Mesothelial cell of epicardium (in vitro differentiated cells): ENCODE measurements at places on chromosomes 16 and 17.
A peak's percentile ranks its signal among the peaks of the same experiment; 100 is the strongest.

DNA sequence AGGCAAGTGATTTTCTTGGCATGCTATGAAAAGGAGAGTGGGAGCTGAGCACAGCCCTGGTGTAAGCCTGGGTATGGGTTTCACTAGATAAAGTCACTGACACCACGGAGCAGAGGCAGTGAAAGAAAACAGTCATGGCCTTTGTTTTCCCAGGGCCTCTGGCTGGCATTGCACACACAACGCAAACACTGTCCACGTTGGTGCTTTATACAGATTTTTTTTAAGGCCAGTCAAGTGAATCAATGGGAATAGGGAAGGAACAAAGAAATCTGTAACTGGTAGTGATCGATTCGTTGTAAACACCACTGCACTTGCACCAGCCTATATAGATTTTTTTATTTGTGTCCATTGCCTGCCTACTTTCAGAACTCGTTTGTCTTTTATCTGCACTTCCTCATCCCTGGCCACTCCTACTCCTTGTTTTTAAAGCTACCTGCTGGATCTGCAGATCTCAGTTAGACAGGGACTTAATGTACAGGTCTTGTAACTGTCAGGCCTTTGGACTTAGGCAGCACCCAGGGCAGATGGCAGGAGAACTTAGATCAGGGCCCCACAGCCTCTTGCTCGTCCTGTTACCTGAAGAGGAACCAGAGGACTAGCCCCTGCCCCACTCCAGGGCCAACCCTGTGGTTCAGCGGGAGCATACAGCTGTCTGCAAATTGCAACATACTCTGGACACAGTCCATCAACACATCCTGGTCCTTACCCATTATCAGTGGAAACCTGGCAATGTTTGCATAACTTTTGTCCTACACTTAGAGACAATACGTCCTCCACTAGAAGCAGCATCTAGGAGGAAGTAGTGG is 10.6 kb upstream of the TMIGD1 start:
- no peak for DNase-seq
- H3K27me3 ChIP-seq = no peaks in the 10 kb centered on the region
- no peaks in the 10 kb centered on the region for H3K36me3 ChIP-seq

DNA sequence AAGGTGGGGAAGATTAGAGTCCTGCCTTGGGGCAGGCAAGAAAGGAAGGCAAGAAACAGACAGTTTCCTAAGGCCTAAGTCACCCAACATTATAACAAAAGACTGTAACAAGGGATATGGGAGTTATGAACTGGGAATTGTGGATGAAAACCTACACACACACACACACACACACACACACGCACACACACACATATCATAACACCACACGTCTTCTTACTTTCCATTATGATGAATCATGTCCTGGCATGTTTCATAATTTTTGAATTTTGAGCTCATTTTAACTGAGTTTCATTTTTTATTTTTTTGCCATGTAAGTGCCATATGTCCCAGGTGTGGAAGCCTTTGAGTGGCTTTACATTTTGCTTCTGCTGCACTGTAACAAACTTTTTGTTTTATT is 29.9 kb downstream of the HS3ST2 start:
- H3K4me3 ChIP-seq = no peak overlapping the region
- no peaks in the 10 kb centered on the region for H3K4me1 ChIP-seq
- no peak overlapping the region for H3K27ac ChIP-seq
- H3K27me3 ChIP-seq = peaks cover 26% of the 10 kb centered on the region
- DNase-seq = no peak
- no peaks in the 10 kb centered on the region for H3K36me3 ChIP-seq

- no peaks in the 10 kb centered on the region for H3K27me3 ChIP-seq
- no peak overlapping the region for H3K4me3 ChIP-seq
- DNase-seq = no peak
- no peak overlapping the region for H3K27ac ChIP-seq
Measured at GRCh38 chr17:29127840-29128239, 52.4 kb downstream of the MYO18A start.

GRCh38 chr16:75238132-75238852 is 13.1 kb downstream of the BCAR1 start:
- H3K4me1 ChIP-seq = peaks cover 28% of the 10 kb centered on the region
- peaks cover 10% of the 10 kb centered on the region for H3K36me3 ChIP-seq
- peak; percentile 63 for DNase-seq
- H3K27ac ChIP-seq = peak overlapping the region; percentile 73

GRCh38 chr17:52751051-52751450 is 592.5 kb upstream of the CA10 start:
- H3K36me3 ChIP-seq = no peaks in the 10 kb centered on the region
- no peak overlapping the region for H3K27ac ChIP-seq
- peaks cover 5% of the 10 kb centered on the region for H3K27me3 ChIP-seq
- no peak overlapping the region for H3K4me3 ChIP-seq
- no peak for DNase-seq
- no peaks in the 10 kb centered on the region for H3K4me1 ChIP-seq

GRCh38 chr17:73506470-73507435 is 137.5 kb downstream of the SDK2 start:
- H3K4me1 ChIP-seq = peaks cover 14% of the 10 kb centered on the region
- no peak overlapping the region for H3K4me3 ChIP-seq
- H3K27me3 ChIP-seq = peaks cover 13% of the 10 kb centered on the region
- no peak overlapping the region for H3K27ac ChIP-seq

DNA sequence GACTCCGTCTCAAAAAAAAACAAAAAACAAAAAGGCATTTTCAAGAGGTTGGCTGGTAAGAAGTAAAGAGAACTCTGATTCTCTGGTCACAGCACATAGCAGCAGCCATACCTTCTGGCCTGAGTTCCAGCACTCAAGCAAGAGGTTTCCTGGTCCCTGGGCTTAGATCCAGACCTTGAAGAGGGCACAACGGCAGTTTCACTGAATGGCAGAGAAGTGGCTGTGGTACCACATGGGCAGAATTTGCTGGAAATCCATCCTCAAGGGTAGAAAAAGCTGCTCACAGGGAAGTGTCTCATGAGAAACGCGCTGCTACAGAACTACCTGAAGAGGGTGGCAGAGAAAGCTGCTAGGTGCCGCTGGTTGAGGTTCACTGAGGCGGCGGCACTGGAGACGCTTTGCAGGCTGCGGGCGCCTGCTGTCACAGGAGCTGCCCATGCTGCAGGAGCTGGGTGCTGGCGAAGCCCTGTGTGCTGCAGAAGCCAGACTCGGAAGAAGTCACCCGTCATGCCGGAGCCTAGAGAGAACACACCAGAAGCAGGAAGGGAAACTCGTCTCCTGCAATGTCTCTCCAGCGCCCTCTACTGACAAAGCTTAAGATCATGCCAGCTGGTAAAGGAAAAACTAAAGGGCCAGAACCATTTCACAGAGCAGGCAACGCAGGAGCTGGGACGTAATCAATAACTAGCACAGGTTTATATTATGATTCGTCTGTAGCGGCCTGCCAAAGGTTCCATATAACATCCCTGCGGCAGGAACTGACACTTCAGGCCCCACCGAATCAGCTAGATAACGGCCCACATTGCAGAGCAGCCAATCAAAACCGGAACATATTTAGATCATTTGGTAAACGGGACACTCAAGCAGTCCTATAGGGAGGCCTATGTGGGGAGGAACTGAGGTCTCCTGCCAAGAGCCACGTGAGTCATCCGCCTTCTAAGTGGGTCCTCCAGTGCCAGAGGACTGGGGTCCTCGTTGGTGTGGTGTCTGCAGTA is 5.4 kb upstream of the ZNF213 start:
- no peaks in the 10 kb centered on the region for H3K27me3 ChIP-seq
- peak overlapping the region; percentile 59 for H3K4me3 ChIP-seq
- H3K36me3 ChIP-seq = peaks cover 9% of the 10 kb centered on the region
- peak overlapping the region; percentile 89 for H3K27ac ChIP-seq
- peaks cover 24% of the 10 kb centered on the region for H3K4me1 ChIP-seq

- H3K36me3 ChIP-seq = no peaks in the 10 kb centered on the region
- H3K4me3 ChIP-seq = no peak overlapping the region
- no peaks in the 10 kb centered on the region for H3K4me1 ChIP-seq
- H3K27me3 ChIP-seq = peaks cover 35% of the 10 kb centered on the region
Measured at GRCh38 chr16:71303938-71304337, 14.7 kb upstream of the CMTR2 start.

GRCh38 chr16:850668-851067 is 50.1 kb upstream of the GNG13 start:
- H3K27ac ChIP-seq = no peak overlapping the region
- no peak overlapping the region for H3K4me3 ChIP-seq
- no peaks in the 10 kb centered on the region for H3K27me3 ChIP-seq
- DNase-seq = no peak
- peaks cover 26% of the 10 kb centered on the region for H3K36me3 ChIP-seq

- H3K27me3 ChIP-seq = no peaks in the 10 kb centered on the region
- no peaks in the 10 kb centered on the region for H3K36me3 ChIP-seq
- H3K4me1 ChIP-seq = peaks cover 46% of the 10 kb centered on the region
- no peak for DNase-seq
- H3K27ac ChIP-seq = peak overlapping the region; percentile 98
- H3K4me3 ChIP-seq = no peak overlapping the region
Measured at GRCh38 chr16:84535408-84535807, 30.9 kb upstream of the MEAK7 start.

- peaks cover 7% of the 10 kb centered on the region for H3K4me1 ChIP-seq
- H3K36me3 ChIP-seq = no peaks in the 10 kb centered on the region
- no peak for DNase-seq
- H3K27ac ChIP-seq = no peak overlapping the region
Measured at GRCh38 chr17:7081341-7082062, 1.5 kb upstream of the CLEC10A start.

GRCh38 chr17:79573196-79573896 is 37.5 kb downstream of the RBFOX3 start:
- no peaks in the 10 kb centered on the region for H3K36me3 ChIP-seq
- H3K27ac ChIP-seq = no peak overlapping the region
- H3K4me3 ChIP-seq = no peak overlapping the region

DNA sequence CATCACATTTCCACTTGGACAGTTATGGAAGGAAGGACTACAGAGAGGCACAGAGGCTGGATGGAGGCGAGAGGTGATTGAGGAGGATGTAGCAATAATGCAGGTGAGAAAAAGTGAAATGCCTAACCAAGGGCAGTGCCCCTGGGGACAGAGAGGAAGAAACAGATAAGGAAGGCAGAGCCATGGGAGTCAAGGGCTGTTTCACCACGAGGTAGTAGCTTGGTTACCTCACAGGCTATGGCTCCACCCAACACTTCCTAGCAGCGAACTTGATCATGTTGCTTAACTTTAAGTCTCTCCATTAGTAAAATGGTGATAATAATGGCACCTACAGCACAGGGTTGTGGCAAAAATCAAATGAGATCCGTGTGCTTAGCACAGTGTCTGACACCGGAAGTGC is 83.9 kb downstream of the YPEL2 start:
- H3K4me3 ChIP-seq = no peak overlapping the region
- no peak overlapping the region for H3K27ac ChIP-seq
- DNase-seq = no peak
- H3K36me3 ChIP-seq = peaks cover 2% of the 10 kb centered on the region
- H3K4me1 ChIP-seq = peaks cover 4% of the 10 kb centered on the region
- no peaks in the 10 kb centered on the region for H3K27me3 ChIP-seq

GRCh38 chr16:80703131-80704071 is 101.0 kb downstream of the CDYL2 start:
- H3K27ac ChIP-seq = no peak overlapping the region
- no peak overlapping the region for H3K4me3 ChIP-seq
- no peak for DNase-seq
- no peaks in the 10 kb centered on the region for H3K4me1 ChIP-seq
- no peaks in the 10 kb centered on the region for H3K36me3 ChIP-seq

DNA sequence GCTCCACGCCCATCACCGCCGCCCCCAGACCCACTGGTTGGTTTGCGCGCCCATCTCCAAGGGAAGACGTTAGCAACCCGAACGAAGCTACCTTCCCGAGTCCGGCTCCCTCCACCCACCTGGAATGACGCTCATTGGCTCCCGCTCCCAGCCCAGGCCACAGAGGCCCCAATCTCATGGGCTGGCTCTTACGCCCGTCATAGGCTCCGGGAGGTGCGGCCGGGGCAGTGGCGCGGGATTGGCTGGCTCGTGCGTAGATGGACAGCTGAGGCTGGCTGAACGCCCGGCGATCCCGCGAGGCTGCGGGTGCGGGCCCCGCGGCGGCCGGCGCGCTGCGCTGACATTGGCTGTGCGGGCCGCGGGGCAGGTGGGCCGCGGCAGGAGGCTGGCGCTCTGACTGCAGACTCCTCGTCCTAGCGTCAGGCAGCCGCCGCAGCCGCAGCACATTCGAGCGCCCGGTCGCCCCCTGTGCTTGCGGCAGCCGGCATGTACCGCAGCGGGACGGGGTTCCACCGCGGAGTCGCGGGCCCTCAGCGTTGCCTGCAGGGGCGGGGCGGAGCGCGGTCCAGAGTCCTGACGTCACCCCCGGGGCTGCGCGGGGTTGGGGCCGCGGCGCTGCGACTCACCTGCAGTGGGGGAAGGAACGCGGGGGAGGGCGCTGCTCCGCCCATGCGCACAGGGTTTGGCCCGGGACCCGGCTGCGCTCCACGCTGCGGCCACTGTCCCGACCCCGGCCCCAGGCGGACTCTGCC is 453 bp upstream of the MYH10 start:
- H3K27me3 ChIP-seq = no peaks in the 10 kb centered on the region
- H3K27ac ChIP-seq = peak overlapping the region; percentile 99
- DNase-seq = peak; percentile 99

DNA sequence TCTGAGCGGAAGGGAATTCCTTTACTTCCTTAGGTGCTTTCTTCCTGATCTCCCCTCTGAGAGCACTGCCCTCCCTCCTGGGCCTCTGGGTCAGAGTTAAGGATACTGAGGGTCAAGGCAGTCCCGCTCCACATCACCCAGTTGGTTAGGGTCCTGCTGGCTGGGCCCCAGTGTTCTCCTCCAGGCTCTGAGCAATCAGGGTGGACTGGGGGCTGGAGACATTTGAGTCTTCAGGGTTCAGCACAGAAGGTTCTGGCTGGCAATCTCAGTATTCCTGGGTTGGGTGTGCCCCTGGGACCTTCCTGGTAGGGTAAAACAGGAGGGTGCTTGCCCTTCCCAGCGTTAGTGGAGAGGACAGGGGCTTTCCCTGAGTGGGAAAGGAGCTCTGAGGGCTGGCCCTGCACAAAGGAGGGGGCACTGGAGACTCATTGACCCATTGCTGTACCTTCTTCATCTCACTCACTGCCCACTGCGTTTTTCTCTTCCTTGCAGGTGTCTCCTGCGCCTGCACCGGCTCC is 448 bp downstream of the MT1M start:
- H3K4me3 ChIP-seq = peak overlapping the region; percentile 56
- no peak overlapping the region for H3K27ac ChIP-seq
- no peak for DNase-seq
- H3K27me3 ChIP-seq = peaks cover 94% of the 10 kb centered on the region

GRCh38 chr17:49341356-49341755 is 20.7 kb downstream of the ZNF652 start:
- peaks cover 21% of the 10 kb centered on the region for H3K4me1 ChIP-seq
- no peak overlapping the region for H3K4me3 ChIP-seq
- peak overlapping the region; percentile 56 for H3K27ac ChIP-seq
- no peaks in the 10 kb centered on the region for H3K36me3 ChIP-seq
- H3K27me3 ChIP-seq = no peaks in the 10 kb centered on the region

DNA sequence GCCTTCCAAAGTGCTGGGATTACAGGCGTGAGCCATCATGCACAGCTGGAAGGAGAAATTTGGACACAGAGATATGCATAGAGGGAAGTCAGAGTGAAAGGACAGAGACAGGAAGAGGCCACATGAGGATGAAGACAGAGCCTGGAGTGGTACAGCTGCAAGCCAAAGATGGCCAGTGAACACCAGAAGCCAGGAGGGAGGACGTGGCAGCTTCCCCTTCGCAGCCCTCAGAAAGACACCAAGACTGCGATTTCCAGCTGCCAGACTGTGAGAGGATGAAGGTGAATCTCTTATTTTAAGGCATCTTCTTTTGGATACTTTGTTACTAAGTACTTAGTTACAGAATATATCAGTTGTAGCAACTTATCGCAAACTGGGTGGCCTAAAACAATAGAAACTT is 60.5 kb upstream of the PLCG2 start:
- H3K4me3 ChIP-seq = no peak overlapping the region
- no peaks in the 10 kb centered on the region for H3K27me3 ChIP-seq
- no peak for DNase-seq
- H3K27ac ChIP-seq = peak overlapping the region; percentile 50
- no peaks in the 10 kb centered on the region for H3K36me3 ChIP-seq
